ENCODE measurements at places on chromosomes 3 and 15. TPM values are rescaled to one million over a fixed set of nuclear protein-coding genes. Genes with fewer than 3 reads are reported as not detected.

FBLN2 gene
- total RNA-seq, result 165 TPM

RAB5A gene
- 45.5 TPM for total RNA-seq

GRCh38 chr3:7209098-7209497 is 348.2 kb downstream of the GRM7 start:
- DNase-seq, result no peak

DNA sequence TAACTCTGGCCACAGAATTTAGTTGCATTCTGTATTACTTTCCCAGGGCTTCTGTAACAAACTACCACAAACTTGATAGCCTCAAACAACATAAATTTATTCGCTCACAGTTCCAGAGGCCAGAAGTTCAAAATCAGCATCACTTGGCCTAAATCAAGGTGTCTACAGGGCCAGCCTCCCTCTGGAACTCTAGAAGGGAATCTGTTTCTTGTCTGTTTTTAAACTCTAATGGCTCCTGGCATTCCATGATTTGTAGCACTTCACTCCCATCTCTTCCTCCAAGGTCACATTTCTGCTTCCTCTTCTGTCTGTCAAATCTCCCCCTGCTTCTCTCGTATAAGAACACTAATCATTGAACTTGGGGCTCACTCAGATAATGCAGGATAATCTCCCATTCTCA is 151.9 kb upstream of the ARPP21 start:
- no peak for DNase-seq

- peak; percentile 93 for DNase-seq
Measured at GRCh38 chr3:134312873-134313846, 61.1 kb downstream of the AMOTL2 start.

PAK6 gene
- 17.2 TPM for total RNA-seq

GRCh38 chr15:83283813-83284558 is 478 bp downstream of the BNC1 start:
- DNase-seq, result peak; percentile 59

GRCh38 chr15:71328453-71328852 is 213.2 kb downstream of the THSD4 start:
- no peak for DNase-seq

- DNase-seq, result peak; percentile 95
Measured at GRCh38 chr3:129305592-129306091, 27.0 kb downstream of the HMCES start.

- no peak for DNase-seq
Measured at GRCh38 chr3:113266738-113267137, 55.4 kb downstream of the BOC start.

ARGFX gene
- not detected for total RNA-seq

FBXW12 gene
- total RNA-seq, result not detected

GRCh38 chr3:192092388-192093005 is 631.5 kb downstream of the PYDC2 start:
- DNase-seq, result no peak

P2RY14 gene
- 1.3 TPM for total RNA-seq

- DNase-seq, result peak; percentile 48
Measured at GRCh38 chr15:77019521-77020331, 24.8 kb downstream of the PSTPIP1 start.

DNA sequence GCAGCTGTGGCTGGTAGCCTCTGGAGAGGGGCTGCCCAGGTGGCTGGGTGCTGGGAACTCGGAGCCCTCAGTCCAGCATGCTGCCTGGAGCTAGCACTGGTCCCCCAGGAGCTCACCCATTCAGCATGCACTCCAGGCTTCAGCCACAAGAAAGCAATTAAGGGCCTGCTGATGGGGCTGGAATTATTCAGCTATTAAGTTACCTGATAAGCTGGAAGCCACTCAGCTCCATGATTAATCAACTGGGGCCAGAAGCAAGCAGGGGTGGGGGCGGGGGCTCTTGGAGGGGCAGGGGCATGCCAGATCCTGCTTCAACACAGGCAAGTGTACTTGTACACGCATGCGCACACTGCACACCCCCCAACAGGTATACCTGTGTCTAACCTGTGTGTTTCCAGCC is 22.1 kb upstream of the TMEM115 start:
- DNase-seq, result no peak

- no peak for DNase-seq
Measured at GRCh38 chr3:181756645-181757297, 45.0 kb downstream of the SOX2 start.

- no peak for DNase-seq
Measured at GRCh38 chr3:126294211-126294808, 62.9 kb downstream of the KLF15 start.

GRCh38 chr3:99365396-99365795 is 273.0 kb upstream of the COL8A1 start:
- DNase-seq, result no peak

GRCh38 chr15:25903024-25903581 is 40.0 kb upstream of the ATP10A start:
- no peak for DNase-seq

CSPG4 gene
- 14.7 TPM for total RNA-seq

DNA sequence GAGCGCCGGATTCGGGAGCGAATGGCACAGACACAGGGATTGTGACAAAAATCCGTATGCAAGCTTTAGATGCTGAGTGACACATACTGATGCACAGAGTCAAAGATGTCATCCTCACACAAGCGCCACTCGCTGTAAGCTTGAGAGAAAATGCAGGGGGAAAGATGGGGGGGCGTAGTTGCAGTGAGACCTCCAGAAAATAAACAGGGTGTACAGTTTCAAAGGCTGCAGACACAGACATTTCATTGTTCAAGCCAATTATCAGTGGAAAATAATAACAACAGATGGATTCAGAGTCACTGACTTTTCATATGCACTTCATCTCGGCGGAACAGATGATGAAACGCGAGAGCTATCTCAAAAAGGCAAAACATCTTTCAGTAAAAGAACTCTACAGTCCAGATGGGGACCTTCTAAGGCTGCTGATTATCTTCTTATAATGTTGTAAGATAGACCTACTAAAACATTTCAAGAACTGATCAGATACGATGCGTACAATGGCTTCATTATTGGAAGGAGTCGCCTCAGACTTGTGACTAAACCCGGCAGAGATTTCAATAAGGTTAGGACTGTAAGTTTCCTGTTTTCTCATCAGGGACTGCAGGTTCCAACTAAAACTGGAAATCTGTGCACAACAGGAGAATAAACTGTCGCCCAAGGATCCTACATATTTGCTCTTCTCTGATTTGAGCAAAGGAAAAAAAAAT is 275.4 kb downstream of the FOXP1 start:
- DNase-seq, result no peak

GRCh38 chr3:183013856-183014255 is 33.5 kb upstream of the DCUN1D1 start:
- no peak for DNase-seq

LRRIQ4 gene
- total RNA-seq, result not detected

RBP2 gene
- not detected for total RNA-seq

DNA sequence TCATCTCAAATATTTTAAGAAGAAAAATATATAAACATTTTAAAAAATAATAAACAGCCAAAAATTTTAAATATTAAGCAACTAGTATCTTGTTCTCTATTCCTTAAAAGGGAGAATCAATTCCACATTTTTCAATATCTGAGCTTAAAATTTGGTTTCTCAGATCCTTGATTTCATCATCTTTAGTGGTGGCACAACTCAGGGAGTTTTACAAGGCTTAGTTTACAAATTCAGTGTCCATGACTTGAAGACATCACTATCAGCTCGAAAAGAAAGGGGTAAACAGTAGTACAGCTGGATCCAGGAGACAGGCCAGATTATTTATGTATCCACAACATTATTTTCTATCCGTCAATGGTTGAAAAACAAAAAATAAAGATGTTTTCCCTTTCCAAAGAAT is 11.6 kb downstream of the IGF2BP2 start:
- no peak for DNase-seq

GRCh38 chr3:34016925-34017587 is 218.6 kb downstream of the PDCD6IP start:
- no peak for DNase-seq

- DNase-seq, result no peak
Measured at GRCh38 chr15:57215881-57216280, 160.4 kb upstream of the CGNL1 start.

GRCh38 chr15:47516558-47516957 is 200.7 kb upstream of the SEMA6D start:
- peak; percentile 14 for DNase-seq

GRCh38 chr3:53153980-53154379 is 7.0 kb upstream of the PRKCD start:
- DNase-seq, result no peak

GRCh38 chr15:64305261-64305660 is 50.7 kb downstream of the CSNK1G1 start:
- no peak for DNase-seq

PRR23B gene
- total RNA-seq, result not detected

DNA sequence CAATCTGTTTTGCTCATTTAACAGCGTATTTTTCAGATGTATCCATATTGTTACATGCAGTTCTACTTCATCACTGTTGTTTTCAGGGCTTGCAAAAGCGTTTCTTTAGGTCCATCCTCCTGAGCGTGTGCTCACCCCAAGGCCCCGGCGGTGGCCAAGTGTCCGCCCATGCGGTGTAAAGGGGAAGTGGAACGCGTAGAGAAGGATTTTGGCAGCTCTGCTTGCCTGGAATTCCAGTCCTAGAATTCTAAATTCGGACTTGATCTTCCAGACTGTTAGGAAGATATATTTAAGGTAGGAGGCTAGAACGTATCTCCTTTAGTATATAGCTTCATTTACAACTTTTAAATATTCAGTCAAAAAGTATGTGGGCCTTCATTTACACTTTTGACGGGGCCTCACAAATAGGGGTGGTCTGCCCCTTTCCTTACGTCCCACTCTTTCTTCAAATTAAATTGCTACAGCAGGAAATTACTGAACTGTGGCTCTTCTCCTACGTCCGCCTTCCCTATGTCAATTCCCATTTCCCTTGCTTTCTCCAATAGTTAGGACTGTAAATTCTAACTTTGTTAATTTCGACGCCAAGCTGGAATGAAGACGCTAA is 609 bp upstream of the TBC1D23 start:
- peak; percentile 80 for DNase-seq

GRCh38 chr3:63429905-63430304 is 151.8 kb downstream of the SYNPR start:
- DNase-seq, result no peak
